Umbilical cord (tissue), 2 donors: ENCODE measurements at places on chromosomes 7 and 10. TPM values are rescaled to one million over a fixed set of nuclear protein-coding genes. Genes with fewer than 3 reads are reported as not detected.

IKZF5 gene
- total RNA-seq = 5.3 TPM

AMPH gene
- 2.4 TPM for total RNA-seq

TAF3 gene
- 4.6 TPM for total RNA-seq

RBM20 gene
- 2.2 TPM for total RNA-seq

CRHR2 gene
- total RNA-seq = 0.72 TPM

FZD8 gene
- total RNA-seq = 22.9 TPM

CALML3 gene
- total RNA-seq = not detected

PLPP4 gene
- 1.9 TPM for total RNA-seq
